ENCODE measurements at places on chromosomes 3 and 15. TPM values are rescaled to one million over a fixed set of nuclear protein-coding genes. Genes with fewer than 3 reads are reported as not detected.

DNA sequence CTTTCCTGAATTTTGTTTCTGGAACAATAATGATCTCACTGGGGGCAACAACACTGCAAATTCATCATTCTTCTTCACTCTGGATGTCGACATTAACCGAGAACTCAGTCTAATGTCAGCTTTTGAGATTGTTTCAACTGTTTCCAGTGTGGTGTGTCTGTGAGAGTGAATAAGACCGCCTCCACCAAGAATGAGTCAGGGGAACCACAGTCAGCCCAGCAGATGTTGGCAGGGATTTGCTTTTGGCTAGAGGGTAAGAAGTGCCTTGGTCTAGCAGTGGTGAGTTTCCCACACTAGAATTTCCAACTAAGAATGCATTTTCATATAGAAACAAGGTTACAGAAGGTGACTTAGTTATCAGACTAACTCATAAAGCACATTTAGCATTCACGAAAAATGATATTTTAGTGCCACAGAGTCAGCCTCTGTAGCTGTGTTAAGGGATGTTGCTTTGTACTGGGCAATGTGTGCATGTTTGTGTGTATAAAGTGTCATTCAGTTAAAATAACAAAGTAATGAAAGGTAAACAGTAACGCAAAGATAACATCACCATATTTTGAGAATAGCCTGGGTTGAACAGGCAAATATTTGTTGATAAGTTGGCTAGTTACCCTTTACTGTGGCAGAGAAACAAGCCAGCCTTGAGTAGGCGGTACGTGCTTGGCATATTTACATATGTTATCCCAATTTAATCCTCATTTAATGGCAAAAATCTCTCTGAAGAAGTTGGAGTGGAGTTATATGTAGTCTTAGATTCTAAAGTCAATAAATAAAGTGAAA lies 33.8 kb downstream of the DRD3 start:
- no peak for DNase-seq

The ANKRD34C gene
- total RNA-seq, result not detected

The LEKR1 gene
- 0.30 TPM for total RNA-seq

GRCh38 chr3:83523470-83524073 lies 1435.2 kb upstream of the CADM2 start:
- no peak for DNase-seq

DNA sequence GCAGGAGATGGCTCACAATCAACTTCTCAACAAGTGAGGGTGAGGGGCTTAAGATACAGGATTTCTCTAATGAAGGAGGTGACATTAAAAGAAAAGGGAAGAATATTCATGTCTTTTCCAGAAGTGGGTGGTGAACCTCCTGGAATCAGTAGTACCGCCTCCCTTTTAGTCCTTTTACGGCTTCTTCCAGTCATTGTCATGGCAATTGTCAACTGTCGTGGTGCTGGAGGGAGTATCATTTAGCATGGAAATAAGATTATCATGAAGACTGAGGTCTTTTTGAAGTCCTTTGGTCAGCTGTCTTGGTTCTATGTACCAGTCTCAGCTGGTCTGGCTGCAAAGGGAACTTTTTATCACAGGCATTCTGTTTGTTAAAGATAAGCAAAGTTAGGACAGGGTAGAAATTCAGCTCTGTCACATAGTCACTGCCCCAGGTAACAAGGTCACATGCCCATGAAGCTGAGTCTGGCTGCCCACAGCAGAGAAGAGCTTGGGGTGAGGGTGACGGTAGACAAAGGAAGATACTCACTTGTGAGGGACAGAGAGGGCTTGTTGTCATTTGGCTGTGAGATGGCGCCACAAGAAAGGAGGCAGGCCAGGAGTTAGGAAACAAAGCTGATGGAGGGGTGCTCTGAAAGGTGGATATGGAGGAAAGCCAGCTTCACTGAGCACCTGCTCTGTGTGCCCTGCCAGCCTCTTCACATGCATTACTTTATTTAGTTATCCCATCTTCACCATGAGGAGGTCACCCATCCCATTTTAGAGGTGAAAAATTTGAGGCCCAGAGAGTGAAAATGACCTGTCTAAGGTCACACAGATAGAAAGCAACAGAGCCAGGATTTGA lies 228.2 kb upstream of the TRIM42 start:
- no peak for DNase-seq

The SLC22A14 gene
- not detected for total RNA-seq

GRCh38 chr3:23662079-23662617 lies 143.6 kb upstream of the UBE2E1 start:
- DNase-seq, result no peak

The SLC6A1 gene
- not detected for total RNA-seq

DNA sequence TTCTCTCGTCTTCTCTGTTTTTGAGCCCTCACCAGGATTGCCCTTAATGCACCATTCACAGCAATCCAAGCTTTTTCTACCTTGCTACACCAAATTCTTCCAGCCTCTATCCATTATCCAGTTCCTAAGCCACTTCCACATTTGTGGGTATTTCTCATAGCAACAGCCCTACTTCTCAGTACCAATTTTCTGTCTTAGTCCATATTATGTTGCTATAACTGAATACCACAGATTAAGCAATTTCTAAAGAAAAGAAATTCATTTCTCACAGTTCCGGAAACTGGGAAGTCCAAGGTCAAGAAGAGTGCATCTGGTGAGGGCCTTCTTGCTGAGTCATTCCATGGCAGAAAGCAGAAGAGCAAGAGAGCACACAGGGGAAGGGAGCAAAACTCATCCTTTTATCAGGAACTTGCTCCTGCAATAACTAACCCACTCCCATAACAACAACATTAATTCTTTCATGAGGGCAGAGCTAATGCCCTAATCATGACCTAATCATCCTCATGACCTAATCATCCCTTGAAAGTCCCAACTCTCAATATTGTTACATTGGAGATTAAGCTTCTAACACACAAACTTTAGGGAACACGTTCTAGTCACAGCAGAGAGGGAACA lies 9.7 kb upstream of the EIF1B start:
- DNase-seq, result no peak

GRCh38 chr3:38314112-38314763 lies 32.1 kb downstream of the SLC22A14 start:
- DNase-seq, result no peak

The ITGA11 gene
- 0.21 TPM for total RNA-seq

DNA sequence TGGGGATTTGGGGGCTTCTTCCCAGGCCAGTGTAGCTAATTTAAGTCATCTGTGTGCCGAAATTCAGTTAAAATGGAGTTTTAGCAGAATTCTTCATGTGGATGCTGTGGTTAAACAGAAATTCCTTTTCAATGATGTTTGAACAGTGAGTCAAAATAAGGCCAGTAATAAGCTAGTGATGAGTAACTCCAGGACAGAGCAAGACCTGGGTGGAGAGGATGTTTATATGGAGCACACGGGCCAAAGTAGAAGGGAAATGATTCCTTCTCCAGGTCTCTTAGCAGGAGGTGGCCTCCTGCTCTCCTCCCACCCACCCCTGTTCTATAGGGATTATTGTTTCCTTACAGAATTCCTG lies 31.9 kb upstream of the UACA start:
- DNase-seq, result no peak

The TERC gene
- 29.0 TPM for total RNA-seq

- DNase-seq, result peak; percentile 50
Observed at GRCh38 chr3:53030619-53031449, 15.0 kb downstream of the SFMBT1 start.

- DNase-seq, result no peak
Observed at GRCh38 chr15:37709669-37710068, 224.8 kb upstream of the TMCO5A start.

The KBTBD12 gene
- 0.05 TPM for total RNA-seq

DNA sequence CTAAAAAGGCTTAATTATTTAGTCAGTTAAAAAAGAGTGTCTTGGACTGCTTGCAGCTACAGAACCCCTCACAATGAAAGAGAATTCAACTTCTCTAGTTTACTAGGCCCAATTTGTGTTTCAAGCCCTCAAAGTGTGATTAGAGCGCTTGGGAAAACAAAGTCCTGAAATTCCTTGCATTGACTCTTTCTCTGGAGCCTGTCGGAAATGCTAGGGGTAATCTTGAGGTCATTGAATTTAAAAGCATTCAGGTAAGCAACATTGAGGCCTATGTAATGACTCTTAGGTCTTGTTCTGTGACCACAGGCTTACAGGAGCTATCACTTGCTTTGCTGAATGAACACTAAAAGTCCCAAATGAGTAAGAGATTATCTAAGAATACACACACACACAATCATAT lies 186.0 kb downstream of the NLGN1 start:
- no peak for DNase-seq

DNA sequence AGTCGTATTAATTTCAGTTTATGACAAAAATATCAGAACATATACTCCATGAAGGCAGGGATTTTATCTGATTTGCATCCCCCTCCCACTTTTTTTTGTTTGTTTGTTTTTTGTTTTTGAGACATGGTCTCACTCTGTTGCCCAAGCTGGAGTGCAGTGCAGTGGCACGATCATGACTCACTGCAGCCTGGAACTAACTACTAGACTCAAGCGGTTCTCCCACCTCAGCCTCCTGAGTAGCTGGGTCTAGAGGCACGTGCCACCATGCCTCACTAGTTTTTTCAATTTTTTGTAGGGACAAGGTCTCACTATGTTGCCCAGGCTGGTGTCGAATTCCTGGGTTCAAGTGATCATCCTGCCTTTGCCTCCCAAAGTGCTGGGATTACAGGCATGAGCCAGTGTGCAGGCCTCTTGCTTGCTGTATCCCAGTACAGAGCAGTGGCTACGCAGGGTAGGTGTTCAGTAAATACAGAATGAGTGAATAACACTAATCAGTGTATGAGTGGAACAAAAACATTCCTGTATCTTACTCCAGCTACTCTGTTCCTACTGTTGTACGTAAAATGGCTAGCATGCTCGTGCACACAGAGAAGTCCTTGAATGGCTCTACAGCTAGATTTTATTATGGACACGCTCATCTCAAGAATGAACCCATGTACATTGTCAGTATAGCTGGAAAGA lies 272.4 kb downstream of the FOXP1 start:
- no peak for DNase-seq

The PCSK6 gene
- total RNA-seq, result 0.65 TPM

- no peak for DNase-seq
Observed at GRCh38 chr3:108311797-108312196, 15.4 kb downstream of the HHLA2 start.

The FETUB gene
- total RNA-seq, result not detected

DNA sequence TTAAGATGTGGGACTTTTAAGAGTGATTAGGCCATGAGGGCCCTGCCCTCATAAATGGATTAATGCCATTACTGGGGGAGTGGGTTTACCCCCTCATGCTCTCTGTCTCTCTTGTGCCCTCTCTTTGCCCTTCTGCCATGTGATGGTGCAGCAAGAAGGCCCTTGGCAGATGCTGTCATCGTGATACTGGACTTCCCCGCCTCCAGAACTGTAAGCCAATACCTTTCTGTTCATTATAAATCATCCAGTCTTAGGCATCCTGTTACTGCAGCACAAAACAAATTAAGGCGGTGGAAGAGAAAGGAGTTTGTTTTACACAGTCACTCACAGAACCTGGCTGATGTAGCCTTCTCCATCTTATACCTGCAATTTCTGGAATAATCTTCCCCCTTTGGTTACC lies 360.3 kb upstream of the TBL1XR1 start:
- no peak for DNase-seq

DNA sequence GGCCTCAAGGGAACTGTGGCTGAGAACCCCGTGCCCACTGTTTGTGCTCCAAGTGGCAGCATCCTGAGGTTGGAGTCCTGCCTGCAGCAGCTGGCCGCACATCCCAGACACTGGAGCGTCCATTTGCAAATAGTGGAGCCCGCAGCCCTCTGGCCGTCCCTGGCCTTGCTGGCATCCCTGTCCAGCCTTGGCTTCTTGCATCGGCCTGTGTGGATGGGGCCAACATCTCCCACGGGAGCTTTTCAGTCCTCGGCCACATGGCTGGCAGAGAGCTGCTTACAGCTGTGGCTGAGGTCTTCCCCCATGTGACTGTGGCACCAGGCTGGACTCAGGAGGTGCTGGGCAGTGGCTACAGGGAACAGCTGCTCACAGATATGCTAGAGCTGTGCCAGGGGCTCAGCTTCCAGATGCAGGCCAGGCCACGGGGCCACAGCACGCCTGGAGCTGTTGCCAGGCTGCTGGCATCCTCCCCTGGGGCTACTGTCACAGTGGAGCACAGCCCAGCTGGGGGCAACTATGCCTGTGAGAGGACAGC lies 71.2 kb downstream of the FAM43A start:
- no peak for DNase-seq

The ASB14 gene
- total RNA-seq, result not detected

- peak; percentile 83 for DNase-seq
Observed at GRCh38 chr3:9946112-9947024, 5.8 kb downstream of the PRRT3 start.

GRCh38 chr3:179177611-179178010 lies 29.5 kb downstream of the PIK3CA start:
- DNase-seq, result no peak

DNA sequence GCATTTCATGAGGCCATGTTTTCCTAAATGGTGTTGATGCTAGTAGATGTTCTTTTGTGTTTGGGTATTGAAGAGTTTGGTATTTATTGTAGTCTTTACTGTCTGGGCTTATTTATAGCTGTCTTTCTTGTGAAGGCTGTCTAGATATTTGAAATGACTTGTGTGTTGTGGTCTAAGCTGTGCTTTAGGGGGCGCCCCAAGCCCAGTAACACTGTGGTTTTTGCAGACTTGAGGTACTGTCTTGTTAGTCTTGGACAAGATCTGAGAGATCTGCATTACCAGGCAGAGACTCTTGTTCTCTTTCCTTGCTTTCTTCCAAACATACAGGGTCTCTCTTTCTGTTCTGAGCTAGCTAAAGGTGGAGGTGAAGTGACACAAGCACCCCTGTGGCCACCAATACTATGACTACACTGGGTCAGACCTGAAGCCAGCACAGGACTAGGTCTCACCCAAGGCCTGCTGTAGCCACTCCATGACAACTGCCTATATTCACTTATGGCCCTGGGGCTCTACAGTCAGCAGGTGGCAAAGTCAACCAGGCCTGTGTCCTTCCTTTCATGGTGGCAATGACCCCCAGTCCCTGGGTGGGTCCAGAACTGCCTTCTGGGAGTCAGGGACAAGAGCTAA lies 152.1 kb upstream of the TBC1D5 start:
- peak; percentile 10 for DNase-seq

The SLC2A2 gene
- total RNA-seq, result not detected

- no peak for DNase-seq
Observed at GRCh38 chr3:58022490-58022889, 14.3 kb downstream of the FLNB start.

DNA sequence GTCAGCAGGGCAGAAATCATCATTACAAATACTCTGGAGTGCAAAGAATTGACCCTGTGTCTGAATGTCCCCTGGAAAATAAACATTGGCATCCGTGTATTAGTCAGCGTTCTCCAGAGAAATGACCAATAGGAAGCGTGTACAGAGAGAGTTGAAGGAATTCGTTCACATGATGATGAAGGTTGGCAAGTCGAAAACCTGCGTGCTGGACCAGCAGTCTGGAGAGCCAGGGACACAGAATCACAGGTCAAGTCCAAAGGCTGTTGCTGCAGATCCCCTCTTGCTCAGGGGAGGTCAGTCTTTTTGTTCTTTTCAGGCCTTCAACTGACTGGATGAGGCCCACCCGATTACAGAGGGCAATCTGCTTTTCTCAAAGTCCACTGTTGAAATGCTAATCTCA lies 16.6 kb downstream of the GP9 start:
- no peak for DNase-seq
